ENCODE measurements at places on chromosomes 5 and 9. TPM values are rescaled to one million over a fixed set of nuclear protein-coding genes. Genes with fewer than 3 reads are reported as not detected.

GRCh38 chr9:131008909-131009618 is at the start of gene LAMC3:
TSS of gene LAMC3 (plus strand) at chr9:131009174. CDS start at chr9:131009215, 41 bp downstream.
- no peak within 1 kb of the TSS for H3K27ac ChIP-seq
- DNase-seq: no peak
- peaks cover 5% of the 10 kb centered on the region for H3K27me3 ChIP-seq
- H3K36me3 ChIP-seq: no peaks in the 10 kb centered on the region

GRCh38 chr5:143361438-143361837 is 42.0 kb downstream of the NR3C1 start:
- no peak overlapping the region for H3K4me3 ChIP-seq
- peaks cover 2% of the 10 kb centered on the region for H3K36me3 ChIP-seq
- peaks cover 10% of the 10 kb centered on the region for H3K4me1 ChIP-seq

GRCh38 chr5:77590347-77590746 is 48.2 kb downstream of the OTP start:
- H3K4me1 ChIP-seq: no peaks in the 10 kb centered on the region
- no peak overlapping the region for H3K27ac ChIP-seq
- no peak overlapping the region for H3K4me3 ChIP-seq
- no peak for DNase-seq
- H3K27me3 ChIP-seq: peaks cover 5% of the 10 kb centered on the region
- no peaks in the 10 kb centered on the region for H3K36me3 ChIP-seq

Gene SPINK4
- total RNA-seq: not detected

- no peak for DNase-seq
- no peaks in the 10 kb centered on the region for H3K4me1 ChIP-seq
- no peaks in the 10 kb centered on the region for H3K36me3 ChIP-seq
- no peak overlapping the region for H3K27ac ChIP-seq
- peaks cover 2% of the 10 kb centered on the region for H3K27me3 ChIP-seq
These were observed 25.9 kb upstream of the UNC5A start for GRCh38 chr5:176784218-176785165.

Gene ENTREP1
- not detected for total RNA-seq

DNA sequence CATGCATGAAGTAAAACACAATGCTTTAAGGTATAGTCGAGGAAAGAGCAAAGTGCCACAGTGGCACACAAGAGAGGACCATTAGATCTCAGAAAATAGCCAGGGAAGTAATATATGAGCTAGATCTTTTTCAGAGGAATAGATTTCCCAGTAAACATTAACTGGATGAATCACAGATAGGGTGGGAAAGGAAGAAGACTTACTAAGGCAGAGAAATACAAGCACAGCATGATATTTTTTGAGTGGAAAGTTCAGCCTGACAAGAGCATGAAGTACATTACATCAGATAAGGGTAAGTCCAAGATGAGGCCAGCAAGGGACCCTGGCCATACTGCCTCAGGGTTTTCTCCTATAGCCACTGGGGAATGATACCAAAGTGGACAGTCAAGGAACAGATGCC is 804.6 kb upstream of the DMAC1 start:
- H3K4me1 ChIP-seq: no peaks in the 10 kb centered on the region
- no peak overlapping the region for H3K27ac ChIP-seq
- no peak for DNase-seq
- H3K27me3 ChIP-seq: no peaks in the 10 kb centered on the region
- H3K36me3 ChIP-seq: no peaks in the 10 kb centered on the region

DNA sequence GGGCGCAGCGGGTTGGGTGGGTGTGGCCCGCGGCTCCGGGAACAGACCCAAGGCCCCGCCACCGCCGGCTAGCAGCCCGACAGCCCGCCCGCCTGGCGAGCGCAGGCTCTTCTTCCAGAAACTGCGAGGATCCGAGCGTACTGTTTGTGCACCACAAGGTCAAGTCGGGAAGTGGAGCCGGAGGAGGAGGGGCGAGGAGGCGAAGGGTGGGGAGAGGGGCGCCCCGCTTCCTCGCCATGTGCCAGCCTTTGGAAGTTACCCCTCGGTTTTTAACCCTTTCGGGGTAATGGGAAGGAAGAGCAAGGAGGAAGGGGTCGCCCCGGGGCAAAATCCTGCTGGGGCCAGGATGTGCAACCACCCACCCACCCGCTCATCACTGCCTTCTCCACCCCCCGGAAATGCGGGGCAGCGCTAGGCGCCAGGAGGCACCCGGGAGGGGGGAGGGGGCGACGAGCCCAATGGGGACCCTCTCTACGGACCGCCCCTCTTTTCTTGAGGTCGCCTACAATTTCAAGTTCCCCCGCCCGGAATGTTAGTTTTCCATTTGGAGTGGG is 1.1 kb upstream of the JADE2 start:
- peak overlapping the region; percentile 75 for H3K4me3 ChIP-seq
- peak; percentile 83 for DNase-seq
- no peaks in the 10 kb centered on the region for H3K27me3 ChIP-seq
- H3K4me1 ChIP-seq: peaks cover 30% of the 10 kb centered on the region
- no peaks in the 10 kb centered on the region for H3K36me3 ChIP-seq

DNA sequence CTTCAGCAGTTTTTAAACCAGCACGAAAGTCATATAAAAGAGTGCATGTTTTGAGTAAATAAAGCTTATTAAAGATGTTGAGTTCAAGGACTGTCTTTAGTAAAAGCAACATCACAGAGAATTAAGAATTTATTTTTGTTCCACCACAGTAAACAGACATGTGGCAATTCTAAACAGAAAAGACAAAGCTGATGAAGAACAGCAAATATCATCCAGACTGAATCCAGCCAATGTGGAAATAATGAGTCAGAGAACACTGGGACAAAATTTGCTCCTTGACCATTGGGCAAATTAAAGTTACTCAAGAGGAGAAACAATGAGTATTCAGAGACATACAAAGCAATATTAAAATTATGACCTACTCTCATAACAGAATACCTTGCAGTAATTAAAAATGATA is 28.8 kb downstream of the OR2K2 start:
- no peaks in the 10 kb centered on the region for H3K4me1 ChIP-seq
- no peak overlapping the region for H3K27ac ChIP-seq
- no peaks in the 10 kb centered on the region for H3K27me3 ChIP-seq
- H3K4me3 ChIP-seq: no peak overlapping the region

- H3K4me1 ChIP-seq: peaks cover 95% of the 10 kb centered on the region
- peaks cover 7% of the 10 kb centered on the region for H3K36me3 ChIP-seq
- no peak overlapping the region for H3K27ac ChIP-seq
- H3K27me3 ChIP-seq: no peaks in the 10 kb centered on the region
- no peak overlapping the region for H3K4me3 ChIP-seq
These were observed 7.1 kb downstream of the NEK6 start for GRCh38 chr9:124264823-124265233.

- peaks cover 6% of the 10 kb centered on the region for H3K4me1 ChIP-seq
- no peak overlapping the region for H3K27ac ChIP-seq
- no peaks in the 10 kb centered on the region for H3K27me3 ChIP-seq
- H3K36me3 ChIP-seq: no peaks in the 10 kb centered on the region
- no peak overlapping the region for H3K4me3 ChIP-seq
These were observed 10.7 kb downstream of the AP3B1 start for GRCh38 chr5:78283802-78284201.

DNA sequence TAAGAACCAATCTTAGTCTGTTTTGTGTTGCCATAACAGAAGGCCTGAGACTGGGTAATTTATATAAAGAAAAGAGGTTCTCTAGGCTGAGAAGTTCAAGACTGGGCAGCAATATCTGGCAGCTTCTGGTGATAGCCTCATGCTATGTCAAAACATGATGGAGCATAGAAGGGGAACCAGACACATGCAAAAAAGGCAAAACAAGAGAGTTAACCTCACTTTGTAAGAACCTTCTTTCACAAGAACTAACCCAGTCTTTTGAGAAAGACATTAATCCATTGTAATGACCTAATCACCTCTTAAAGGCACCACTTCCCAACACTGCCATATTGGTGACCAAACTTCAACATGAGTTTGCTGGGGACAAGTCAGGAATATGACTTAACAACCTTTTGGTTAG is 37.3 kb downstream of the FSD1L start:
- H3K27me3 ChIP-seq: no peaks in the 10 kb centered on the region
- no peaks in the 10 kb centered on the region for H3K4me1 ChIP-seq
- DNase-seq: no peak
- H3K4me3 ChIP-seq: no peak overlapping the region
- H3K27ac ChIP-seq: no peak overlapping the region
